ENCODE measurements at places on chromosomes 12 and 14.

- DNase-seq, result no peak
Observed at GRCh38 chr12:27595231-27595642, 71.2 kb downstream of the PPFIBP1 start.

- no peak for DNase-seq
Observed at GRCh38 chr14:68637106-68638021, 155.5 kb downstream of the ZFP36L1 start.

GRCh38 chr12:55933169-55933798, 2.3 kb downstream of the DGKA start:
- no peak for DNase-seq

- peak; percentile 42 for DNase-seq
Observed at GRCh38 chr12:128644664-128645296, 179.0 kb downstream of the SLC15A4 start.

- no peak for DNase-seq
Observed at GRCh38 chr12:54257332-54257731, 22.6 kb downstream of the CBX5 start.

- no peak for DNase-seq
Observed at GRCh38 chr14:40847480-40847879, 759.2 kb upstream of the LRFN5 start.

DNA sequence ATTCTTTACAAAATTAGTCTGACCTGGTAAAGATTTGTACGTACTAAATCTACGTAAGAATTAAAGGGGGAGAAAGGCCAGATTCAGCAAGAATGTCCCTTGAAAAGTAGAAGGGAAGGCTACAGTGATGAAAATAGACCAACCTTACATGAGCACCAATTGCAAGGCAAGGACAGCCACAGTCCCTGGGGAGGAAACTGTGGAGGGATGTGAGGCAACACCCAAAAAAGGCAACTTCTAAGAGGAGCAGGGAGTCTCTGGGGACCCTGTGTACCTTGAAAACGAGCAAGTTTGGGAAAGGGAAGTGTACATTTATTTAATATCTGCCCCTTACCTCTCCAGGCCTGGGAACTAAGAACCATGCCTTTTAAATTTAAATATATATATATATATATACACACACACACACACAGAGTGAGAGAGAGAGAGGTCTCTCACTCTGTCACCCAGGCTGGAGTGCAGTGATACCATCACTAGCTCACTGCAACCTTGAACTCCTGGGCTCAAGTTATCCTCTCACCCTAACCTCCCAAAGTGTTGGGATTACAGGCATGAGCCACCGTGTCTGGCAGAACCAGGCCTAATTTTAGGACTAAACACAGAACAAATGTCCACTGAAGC, 56.4 kb downstream of the TMCC3 start:
- no peak for DNase-seq

DNA sequence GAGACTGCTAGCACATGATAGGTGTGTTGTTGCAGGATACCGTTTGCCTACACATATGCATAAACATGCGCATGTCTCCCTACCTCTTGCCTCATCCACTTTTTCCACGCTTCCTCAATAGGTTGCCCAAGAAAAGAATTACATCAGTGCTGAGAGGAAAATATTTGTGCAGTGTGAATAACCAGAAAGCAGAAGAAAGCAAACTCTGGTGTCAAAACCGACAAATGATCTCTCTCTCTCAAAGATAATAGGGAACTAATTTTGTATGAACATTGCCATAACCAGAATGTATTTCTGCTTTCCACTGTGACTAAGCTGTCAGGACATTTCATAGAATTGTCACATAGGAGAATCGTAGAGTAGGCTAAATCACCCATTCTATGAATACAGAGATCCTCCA, 1.3 kb downstream of the CLEC7A start:
- no peak for DNase-seq

DNA sequence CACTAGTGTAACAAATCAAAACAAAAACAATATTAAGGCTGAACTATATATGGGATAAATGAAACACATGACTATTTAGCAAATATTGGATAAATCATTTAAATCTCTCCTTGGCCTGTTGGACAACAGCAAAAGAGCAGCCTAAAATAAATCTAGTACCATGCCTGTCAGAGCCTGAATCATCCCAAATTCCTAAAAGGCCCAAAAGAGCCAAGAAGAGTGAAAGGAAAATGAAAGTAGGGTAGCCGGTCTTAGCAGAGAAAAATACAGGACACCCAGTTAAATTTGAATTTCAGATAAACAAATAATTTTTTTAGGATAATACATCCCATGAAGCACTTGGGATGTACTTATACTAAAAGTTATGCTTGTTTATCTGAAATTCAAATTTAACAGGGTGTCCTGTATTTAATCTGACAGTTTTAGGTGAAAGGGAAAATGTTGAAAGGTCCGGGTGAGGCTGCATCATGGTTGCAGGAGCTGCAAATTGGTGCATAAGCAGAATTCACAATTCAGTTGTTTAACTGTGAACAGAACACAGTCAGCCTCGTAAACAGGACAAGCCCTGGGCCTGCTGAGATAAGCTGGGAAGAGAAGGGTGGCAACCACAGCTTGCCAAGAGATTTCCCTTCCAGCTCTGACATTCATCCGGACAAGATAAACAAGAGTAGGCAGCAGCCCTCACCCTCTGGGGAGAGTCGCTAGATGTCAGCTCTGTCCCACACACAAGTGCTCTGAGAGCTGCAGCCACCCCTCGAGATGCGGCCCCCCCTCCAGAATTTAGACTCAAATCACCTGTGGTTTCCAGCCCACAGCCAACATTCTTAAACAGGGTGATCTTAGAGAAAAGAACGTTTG, 30.3 kb downstream of the DMAC2L start:
- DNase-seq, result no peak

- DNase-seq, result no peak
Observed at GRCh38 chr14:75848167-75848913, 133.5 kb downstream of the TGFB3 start.

- DNase-seq, result no peak
Observed at GRCh38 chr12:104464899-104465298, 8.2 kb downstream of the CHST11 start.

- DNase-seq, result no peak
Observed at GRCh38 chr14:104665657-104666522, 23.5 kb upstream of the INF2 start.

- DNase-seq, result no peak
Observed at GRCh38 chr12:32561931-32562341, 117.2 kb upstream of the DNM1L start.

DNA sequence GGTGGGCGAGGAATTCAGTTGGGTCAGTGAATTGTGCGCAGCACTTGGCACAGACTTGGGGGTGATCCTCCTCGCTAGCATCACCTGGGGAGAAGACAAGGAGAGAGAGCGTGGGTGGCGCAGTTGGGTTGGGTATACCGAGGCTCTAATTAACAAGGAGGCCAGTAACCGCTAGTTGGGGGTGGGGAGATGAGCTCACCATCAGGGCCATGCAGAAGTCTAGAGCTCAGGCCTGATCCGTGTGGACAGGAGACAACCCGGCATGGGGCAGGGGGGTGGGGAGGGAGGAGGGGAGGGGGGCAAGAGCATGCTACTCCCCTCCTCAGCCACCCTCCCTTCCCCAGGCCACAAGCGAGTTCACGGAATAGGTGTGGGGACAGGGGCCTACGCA, 580 bp downstream of the SALL2 start:
- DNase-seq, result no peak

DNA sequence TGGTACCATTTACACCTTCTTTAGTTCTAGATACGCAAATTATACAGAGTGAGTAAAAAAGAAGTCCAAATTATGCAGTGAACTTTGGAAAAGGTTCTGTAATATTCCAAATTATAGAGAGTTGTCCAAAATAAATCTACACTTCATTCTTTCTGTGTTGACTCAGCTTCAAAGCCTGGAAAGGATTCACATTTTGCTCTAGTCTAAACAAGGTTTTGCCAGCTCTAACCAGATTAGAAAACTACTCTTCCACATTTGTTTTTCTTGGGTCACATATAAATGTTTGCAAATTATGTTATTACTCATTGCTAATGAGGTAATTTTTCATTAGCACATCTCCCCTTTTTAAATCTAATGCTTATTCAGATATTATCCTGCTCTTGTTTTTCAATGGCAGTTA, 1562.4 kb upstream of the SEL1L start:
- no peak for DNase-seq

DNA sequence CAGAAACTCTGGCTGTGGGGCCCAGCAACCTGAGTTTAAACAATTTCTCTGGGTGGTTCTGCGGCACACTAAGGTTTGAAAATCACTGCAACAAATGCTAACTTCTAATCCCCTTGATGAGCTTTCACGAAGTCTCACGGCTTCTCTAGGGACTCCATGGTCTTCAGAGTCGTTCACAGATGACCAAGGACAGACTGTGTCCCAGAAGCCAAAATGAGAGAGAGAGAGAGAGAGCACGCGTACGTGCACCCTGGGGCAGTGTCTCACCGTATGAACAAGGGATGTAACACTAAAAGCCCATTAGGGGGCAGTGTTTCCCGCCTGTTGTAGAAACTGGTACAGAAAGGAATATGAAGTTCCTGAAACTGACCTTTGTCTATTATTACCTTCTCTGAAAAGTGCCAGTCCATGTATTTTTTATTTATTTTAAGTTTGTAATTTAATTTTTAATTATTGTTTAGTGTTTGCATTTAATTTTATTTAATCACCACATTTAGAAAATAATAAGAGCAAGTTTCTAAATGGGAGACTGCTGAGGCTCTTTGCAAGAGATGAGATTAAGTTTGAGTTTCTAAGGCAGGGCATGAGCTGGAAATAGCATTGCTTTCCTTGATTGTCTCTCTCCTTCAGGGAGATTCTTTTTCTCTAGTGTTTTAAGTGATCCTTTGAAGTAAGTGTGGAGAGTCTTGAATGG, 3.4 kb downstream of the APOLD1 start:
- DNase-seq, result peak; percentile 61

DNA sequence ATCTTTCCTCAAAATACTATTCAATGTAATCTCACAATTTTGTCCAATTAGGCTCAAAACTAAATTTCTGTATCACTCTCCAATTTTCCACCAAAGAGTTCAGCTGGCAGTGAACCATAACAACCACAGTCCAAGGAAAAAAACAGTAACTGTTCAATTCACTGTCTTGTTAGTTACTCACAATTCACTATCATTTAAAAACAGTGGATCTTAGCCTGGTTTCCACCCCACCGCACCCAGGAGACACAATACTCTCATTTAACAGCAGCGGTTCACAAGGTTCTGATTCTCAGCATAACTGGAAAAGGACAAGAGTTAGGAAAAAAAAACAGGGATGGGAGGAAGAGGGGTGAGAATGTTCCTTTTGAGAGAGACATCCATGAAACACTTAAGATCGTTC, 40.5 kb downstream of the MED13L start:
- no peak for DNase-seq

DNA sequence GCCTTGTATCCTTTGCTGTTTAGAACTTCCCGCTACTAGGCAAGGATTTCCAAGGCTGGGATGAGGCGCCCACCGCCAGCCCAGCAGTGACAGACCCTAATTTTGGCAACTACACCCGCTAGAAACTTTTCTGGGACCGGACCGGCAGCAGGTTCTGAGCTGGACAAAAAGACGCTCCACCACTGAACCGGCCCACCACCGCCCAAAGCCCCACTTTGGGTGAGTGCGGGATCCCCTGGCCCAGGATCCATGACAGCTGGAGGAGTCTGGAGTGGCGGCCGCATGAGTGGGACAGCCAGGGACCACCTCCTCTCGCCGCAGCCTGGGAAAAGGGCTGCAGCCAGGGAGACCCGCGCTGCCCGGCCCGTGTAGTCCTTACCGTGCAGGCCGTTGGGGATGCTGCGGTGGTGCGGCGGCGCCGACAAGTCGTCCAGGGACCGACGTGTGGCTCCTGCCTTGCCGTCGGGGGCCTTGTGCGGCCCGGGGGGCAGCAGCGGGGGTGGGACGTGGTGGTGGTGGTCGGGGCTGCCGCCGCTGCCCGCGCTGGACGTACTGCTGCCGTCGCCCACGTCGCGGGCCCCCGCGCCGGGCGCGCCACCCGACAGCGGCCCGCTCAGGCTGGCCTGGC, 1.1 kb downstream of the CCDC85C start:
- DNase-seq, result no peak

GRCh38 chr14:101178184-101179072, 274.9 kb upstream of the RTL1 start:
- no peak for DNase-seq

DNA sequence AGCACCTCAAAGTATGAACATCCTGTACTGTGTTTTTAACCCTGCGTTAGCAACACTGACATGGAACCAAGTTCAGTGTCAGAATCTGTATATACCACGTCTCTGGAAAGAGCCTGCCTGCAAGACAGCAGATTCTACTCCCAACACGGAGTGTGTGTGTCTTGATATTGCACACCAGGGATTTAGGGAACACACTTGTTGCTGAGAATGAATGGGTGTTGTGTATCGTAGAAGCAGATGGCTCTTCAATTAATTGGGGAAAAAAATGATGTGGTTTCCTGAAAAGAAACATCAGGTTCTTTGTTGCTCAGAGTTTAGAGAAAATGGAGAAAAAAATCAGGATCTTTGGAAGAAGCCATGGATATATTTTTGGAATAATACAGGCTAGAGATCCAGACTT, 170.8 kb downstream of the EGLN3 start:
- no peak for DNase-seq

- DNase-seq, result no peak
Observed at GRCh38 chr14:93032421-93032936, 83.2 kb downstream of the ITPK1 start.

GRCh38 chr12:13170892-13171490, 25.5 kb upstream of the EMP1 start:
- no peak for DNase-seq

DNA sequence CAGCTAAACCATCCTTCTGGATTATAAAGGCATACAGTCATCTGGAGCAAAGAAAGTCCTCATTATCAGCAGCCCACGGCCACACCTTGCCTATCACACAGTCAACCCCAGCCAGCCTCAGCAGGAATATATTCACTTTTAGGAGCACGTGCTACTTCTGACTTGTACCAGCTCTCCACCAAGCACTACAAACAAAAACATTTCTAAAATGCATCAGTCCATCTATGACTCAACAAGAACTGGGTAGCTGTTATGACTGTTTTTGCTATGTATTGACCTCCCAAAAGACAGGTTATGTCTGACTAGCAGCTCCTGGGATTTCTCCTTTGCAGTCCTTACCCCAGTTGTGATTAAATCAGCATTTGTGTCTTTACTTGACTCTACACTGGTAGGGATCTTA, 31.2 kb downstream of the NUAK1 start:
- no peak for DNase-seq

Data from NCI-H1436 (cell line).